ENCODE measurements at places on chromosomes 4 and X.

DNA sequence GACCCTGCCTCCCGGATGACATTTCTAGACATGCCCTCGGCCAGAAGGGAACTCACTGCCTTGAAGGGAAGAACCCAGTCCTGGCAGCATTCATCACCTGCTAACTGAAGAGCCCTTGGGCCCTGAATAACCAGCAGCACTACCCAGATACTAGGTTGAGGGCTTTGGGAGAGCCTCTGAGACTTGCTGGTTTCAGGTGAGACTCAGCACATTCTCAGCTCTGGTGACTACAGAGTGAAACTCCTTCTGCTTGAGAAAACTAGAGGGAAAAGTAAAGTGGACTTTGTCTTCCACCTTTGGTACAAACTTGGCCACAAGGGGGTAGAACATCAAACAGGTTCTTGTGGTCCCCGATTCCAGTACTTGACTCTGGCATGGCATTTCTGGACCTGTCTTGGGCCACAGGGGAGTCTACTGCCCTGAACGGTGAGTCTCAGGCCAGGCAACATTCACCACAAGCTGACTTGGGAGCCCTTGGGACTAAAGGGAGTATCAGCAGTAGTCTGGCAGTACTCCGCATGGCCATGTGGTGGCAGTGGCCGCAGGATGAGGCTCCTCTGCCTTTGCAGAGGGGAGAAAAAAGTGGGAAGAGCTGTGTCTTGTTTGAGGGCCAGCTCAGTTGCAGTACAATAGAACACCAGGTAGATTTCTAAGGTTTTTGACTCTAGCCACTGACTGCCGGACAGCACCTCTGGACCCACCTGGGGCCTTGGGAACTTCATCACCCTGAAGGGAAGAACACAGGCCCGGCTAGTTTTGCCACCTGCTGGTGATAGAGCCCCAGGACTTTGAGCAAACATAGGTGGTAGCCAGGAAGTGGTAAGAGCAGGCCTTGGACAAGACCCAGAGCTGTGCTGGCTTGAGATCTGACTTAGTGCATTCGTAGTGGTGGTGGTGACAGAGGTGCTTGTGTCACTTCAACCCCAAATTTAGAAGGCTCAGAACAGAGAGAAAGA, 414.8 kb downstream of the OPHN1 start:
- no peak for DNase-seq

- no peak for DNase-seq
Measured at GRCh38 chrX:151019856-151020255, 36.7 kb downstream of the HMGB3 start.

DNA sequence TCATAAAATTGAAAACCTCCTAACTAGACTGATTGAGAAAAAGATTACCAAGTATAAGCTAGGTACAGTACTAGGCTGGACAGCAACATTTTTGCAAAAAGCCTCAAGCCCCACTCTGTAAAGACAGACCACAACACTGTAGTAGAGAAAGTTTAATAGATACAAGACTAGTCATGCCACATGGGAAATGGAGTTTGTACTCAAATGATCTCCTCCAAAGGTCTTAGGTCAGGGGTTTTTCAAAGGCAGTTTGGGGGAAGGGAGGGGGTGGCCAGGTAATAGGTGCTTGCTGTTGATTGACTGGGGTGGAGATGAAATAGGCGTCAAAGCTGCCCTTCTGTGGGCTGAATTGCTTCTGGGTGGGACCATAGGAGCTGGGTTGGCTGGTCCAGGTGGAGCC, 14.2 kb downstream of the CNGA1 start:
- no peak for DNase-seq

GRCh38 chr4:24488399-24489164, 95.8 kb downstream of the DHX15 start:
- peak; percentile 43 for DNase-seq

GRCh38 chr4:10078481-10079233, 37.9 kb downstream of the WDR1 start:
- no peak for DNase-seq

- no peak for DNase-seq
Measured at GRCh38 chrX:154719132-154719675, 31.7 kb downstream of the GAB3 start.

Data from activated CD8-positive, alpha-beta memory T cell treated with anti-CD3 and anti-CD28 coated beads for 48 hours (primary cell).